NCI-H226 (cell line): ENCODE measurements at places on chromosomes 1 and 21.

DNA sequence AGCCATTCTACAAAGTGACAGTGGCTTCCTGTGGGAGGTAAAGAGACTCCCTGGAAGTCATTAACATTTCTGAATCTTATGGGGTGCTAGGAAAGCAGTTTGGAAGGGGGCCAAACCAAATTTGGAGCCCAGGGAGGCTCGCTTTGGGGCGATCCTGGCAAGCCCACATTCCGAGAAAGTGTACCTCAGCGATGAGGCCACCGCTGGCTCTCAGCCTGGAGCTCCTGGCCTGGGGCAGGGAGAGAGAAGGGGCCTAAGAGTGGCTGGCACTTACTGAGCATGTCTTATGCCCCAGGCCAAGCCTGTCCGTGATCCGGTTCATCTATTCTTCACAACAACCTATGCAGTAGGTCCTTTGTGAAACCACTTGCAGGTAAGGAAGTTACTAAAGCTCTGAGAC is 98.8 kb downstream of the CCDC185 start:
- no peak for DNase-seq

GRCh38 chr1:118783095-118783758 is 204.9 kb downstream of the TBX15 start:
- no peak for DNase-seq

DNA sequence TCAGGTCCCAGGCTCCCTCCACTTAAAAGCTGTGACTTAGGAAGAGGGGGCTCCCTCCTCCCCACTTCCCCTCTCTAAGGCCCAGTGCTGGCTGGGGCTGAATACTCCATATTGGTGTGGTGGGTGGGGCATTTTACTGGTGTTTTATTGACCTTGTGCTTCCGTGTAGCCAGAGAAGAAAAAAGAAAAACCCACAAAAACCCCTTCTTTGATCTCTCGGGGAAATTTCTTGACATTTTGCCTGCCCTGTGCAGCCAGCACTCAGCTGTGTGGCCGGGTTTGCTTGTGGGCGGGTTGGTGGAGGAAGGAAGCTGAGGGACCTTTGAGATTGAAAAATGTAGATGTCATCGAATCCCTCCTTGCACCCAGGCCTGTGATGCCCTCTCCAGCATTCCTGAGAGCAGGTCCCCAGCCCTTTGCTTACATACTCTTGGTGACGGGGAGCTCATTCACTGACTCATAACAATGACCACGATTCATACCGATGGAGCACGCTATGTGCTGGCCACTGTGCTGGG is 24.8 kb downstream of the TNFRSF8 start:
- no peak for DNase-seq

- DNase-seq, result peak; percentile 80
These were observed at the start of gene TRNP1 for GRCh38 chr1:26993237-26994019. TRNP1 (plus strand) TSS chr1:26993692; CDS start chr1:26993787, 95 bp downstream.

DNA sequence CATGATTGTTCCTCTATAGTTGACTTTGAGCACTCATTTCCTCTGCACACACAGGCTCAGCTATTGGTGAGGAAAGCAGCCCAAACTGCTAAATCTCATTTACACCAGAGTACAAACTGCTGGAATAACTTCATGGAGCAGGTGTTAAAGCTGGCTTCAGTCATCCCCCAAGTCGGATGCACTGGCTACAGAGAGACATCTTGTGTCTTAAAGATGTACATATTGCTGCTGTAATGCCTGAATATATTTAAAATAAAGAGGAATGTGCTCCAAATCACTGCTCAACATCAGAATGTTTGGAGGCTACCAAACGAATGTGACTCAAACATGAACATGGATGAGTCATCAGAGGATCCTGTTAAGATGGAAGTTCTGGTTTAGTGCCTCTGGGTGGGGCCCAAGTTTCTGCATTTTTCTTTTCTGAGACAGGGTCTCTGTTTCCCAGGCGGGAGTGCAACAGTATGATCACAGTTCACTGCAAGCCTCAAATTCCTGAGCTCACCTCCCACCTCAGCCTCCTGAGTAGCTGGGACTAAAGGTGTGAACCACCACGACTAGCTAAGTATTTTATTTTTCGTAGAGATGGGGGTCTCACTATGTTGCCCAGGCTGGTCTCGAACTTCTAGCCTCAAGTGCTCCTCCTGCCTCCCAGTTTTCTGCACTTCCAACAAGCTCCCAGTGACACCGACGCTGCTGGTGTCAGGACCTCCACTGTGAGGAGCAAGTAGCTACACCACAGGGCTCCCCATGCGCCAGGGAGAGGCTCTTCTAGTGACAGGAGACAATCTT is 79.0 kb upstream of the KRTAP19-8 start:
- peak; percentile 71 for DNase-seq

- no peak for DNase-seq
These were observed 2.4 kb downstream of the LRP8 start for GRCh38 chr1:53325326-53326087.

DNA sequence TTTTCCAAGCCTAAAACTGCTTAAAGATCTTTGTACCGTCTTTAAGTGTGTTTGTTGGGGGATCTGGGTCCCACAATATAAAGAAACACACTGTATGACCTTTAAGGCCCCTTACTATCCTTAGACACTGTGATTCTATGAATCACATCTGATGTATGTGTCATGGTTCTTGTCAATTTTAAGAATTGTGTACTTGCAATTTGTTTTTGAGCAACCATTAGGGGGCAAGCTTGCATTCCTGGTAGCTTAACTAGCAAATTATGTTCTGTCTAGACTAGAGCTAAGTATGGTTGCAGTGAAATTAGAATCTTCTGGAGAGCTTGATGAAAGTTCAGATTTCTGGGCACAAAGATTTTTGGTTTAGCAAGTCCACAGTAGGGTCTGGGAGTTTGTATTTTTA is 219.5 kb downstream of the TPR start:
- peak; percentile 46 for DNase-seq

DNA sequence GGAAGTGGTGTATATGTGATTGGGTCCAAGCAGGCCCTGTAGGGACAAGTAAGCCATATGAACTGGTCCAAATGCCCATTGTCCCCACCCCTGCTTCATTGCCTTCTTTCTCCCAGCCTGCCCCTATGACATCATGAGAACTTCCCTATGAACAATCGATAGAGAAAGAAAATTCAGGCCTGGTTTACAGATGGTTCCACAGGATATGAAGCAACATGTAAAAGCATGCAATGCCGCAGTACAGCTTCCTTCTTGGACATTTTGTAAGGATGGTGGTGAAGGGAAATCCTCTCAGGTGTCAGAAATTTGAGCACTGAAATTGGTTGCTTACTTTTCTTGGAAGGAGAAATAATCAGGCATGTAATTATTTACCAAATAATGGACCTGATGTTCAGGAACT is 581.7 kb downstream of the MRPL39 start:
- no peak for DNase-seq

DNA sequence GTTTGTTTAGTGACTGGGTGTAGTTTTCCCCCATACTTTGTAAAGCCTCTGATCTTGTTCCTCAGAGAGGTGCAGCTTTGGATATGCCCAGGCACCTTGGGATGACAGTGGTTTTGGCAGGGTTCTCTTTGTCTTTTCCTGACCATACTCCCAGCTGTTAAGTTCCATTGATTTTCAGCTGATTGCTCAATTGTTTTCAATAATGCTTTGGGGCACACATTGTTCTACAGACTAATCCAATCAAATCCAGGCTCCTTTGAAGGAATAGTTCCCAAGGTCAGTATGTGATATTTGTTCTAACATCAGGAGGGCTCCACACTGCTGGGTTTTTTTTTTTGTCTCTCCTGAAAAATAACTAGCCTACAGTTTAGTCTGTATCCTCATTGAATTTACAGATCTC is 24.8 kb downstream of the PPP2R5A start:
- DNase-seq, result no peak

DNA sequence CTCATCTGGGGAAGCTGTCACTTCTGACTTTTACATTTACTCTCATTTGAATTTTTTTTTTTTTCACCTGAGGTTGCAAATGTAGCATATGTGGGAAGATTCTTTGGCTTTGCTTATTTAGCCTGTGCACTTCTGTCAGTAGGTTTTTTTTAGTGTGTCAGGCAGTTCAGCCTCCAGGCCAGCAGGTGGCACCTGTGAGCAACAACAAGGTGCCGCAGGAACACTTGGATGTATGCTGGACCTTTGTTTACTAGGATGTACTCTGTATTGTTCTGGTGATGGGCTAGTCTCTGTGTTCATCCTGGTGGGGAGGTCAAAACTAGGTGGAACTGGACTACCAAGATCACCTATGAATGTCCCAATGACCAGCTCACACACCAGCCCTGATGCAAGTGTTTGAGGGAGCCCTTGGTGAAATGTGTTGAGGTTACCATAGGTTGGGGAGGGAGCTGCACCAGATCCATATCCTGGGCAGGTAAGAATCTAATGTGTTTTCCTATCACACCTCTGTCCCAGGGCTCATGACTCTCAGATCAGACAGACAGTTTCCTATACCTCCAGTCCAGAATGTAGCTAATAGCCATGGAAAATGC is 618.2 kb downstream of the BRINP3 start:
- DNase-seq, result no peak

GRCh38 chr1:162056579-162056978 is 12.9 kb upstream of the NOS1AP start:
- no peak for DNase-seq

GRCh38 chr1:198543670-198544260 is 3.3 kb upstream of the ATP6V1G3 start:
- no peak for DNase-seq

DNA sequence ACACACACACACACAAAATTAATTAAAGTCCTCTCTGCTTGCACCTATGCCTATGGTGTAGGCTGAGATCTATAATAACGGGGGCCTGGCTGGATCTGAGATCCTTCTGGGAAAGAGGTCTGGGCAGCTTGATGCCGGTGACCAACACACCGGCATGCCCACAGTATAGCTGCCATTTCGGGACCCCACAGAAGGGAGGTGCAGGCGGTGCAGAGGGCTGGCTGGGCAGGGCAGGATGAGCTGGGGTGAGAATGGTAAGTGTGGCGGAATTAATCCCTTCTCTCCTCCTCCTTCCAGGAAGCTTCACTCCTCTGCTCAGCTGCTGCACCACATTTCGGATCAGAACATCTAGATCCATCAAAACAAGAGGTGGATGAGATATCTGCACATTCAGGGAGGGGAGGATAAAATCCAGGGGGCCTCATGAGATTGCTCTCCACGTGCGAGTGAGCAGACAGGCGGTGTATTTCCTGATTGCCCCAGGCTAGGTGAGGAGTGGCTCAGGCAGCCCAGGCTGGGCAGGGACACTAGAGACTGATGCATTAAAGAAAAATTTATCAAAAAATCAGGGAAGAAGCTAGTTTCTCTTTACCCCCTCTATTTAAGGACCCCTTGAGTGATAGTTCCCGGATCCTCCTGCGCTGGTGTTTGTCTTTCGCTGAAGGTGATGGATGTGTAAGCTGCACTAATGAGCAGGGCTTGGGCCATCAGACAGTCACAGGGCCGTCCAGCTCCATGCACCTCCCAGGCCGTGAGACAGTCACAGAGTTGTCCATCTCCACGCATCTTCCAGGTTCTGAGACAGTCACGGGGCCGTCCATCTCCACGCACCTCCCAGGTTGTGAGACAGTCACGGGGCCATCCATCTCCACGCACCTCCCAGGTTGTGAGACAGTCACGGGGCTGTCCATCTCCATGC is 449.9 kb downstream of the PTPRU start:
- no peak for DNase-seq

- DNase-seq, result no peak
These were observed 281.6 kb upstream of the RGS18 start for GRCh38 chr1:191876631-191877030.

- no peak for DNase-seq
These were observed 17.1 kb downstream of the TRIM67 start for GRCh38 chr1:231178970-231179369.

GRCh38 chr1:25553749-25554429 is 10.5 kb downstream of the LDLRAP1 start:
- DNase-seq, result no peak

DNA sequence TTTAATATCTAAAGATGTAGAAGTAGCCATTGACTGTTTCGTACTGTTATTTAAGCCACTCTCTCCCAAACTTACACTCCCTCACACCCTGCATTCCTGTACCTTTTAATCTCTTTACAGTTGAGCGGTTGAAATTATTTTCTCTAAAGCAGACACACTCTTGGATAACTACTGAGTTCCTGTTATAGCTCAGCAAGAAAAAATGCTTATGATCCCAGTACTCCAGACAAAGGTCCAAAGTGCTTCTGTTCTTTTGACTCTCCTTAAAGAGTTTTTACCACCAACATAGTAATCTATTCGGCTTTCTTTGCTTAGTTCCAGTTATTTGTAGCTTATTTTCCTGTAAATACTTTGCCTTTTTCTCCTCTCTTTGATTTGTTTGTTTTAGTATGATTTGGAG is 100.1 kb downstream of the ATF6 start:
- no peak for DNase-seq

GRCh38 chr1:16156848-16157495 is 1.1 kb upstream of the EPHA2 start:
- peak; percentile 86 for DNase-seq

DNA sequence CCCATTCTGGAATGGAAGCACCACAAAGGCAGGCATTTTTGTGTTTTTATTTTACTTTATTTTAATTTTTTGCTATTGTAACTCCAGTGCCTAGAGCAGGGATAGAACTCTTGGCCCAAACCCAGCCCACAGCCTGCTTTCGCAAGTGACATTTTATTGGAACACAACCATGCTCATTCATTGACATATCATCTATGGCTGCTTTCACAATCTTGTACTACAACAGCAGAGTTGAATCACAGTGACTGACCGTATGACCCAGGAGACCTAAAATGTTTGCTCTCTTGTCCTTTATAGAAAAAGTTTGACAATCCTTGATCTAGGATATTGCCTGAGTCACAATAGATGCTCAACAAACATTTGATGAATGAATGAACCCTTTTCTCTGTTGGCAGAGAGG is 83.9 kb upstream of the ATP1A1 start:
- no peak for DNase-seq

DNA sequence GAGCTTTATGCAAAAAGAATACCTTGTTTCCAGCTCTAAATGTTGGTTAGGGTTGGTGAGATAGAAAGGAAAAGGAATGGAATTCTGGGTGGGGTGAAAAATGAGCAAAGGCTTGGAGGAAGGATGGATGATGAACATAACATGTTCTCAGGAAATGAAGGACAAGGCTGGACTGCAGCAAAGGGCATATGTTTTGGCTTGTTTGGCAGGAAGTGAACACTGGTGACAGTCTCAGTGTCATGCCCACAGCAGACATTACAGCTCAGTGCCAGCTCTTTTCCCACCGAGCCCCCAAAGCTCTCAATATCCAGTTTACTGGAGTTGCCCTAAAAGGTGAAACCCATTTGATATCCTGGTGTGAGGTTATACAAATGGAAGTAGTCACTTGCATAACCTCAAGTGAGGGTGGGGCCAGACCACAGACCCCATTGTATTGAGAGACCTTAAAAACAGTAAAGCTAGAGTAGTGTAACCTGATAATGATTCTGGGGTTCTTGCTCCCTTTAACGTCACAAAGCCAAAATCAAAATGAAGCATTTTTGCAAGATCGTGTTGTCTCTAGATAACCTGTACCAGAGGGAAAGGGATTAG is 270.6 kb downstream of the NFIA start:
- DNase-seq, result no peak

DNA sequence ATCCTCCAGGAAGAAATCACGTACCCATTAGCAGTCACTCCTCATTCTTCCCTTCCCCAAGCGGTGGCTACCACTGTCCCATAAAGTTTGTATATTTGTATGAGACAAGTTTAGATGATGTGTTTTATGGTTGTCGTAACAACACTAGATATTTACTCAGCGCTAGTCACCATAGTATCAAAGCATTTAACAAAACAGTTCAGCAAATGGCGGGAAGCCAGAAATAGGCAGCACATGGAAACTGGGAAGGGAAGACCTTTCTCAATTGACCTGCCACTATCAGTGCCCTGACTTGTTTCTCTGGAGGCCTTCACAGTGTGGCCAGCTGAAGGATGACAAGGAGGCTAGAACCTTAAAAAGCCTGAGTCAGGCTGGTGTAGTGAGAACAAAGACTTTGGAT is 31.1 kb downstream of the CNST start:
- peak; percentile 45 for DNase-seq

- DNase-seq, result no peak
These were observed 101.8 kb upstream of the LPGAT1 start for GRCh38 chr1:211932231-211932932.
